ENCODE measurements at places on chromosomes 1 and 21.

GRCh38 chr1:212689758-212690529 is 9.7 kb downstream of the BATF3 start:
- DNase-seq: no peak
- no peaks in the 10 kb centered on the region for H3K4me1 ChIP-seq
- no peaks in the 10 kb centered on the region for H3K27me3 ChIP-seq
- H3K36me3 ChIP-seq: no peaks in the 10 kb centered on the region
- no peak overlapping the region for H3K27ac ChIP-seq

GRCh38 chr1:54807756-54808155 is 6.6 kb upstream of the TTC22 start:
- H3K27me3 ChIP-seq: no peaks in the 10 kb centered on the region
- H3K4me1 ChIP-seq: no peaks in the 10 kb centered on the region
- H3K27ac ChIP-seq: no peak overlapping the region
- no peak overlapping the region for H3K4me3 ChIP-seq

GRCh38 chr1:240602189-240602588 is 9.8 kb downstream of the GREM2 start:
- H3K4me3 ChIP-seq: no peak overlapping the region
- no peaks in the 10 kb centered on the region for H3K27me3 ChIP-seq
- no peak overlapping the region for H3K27ac ChIP-seq
- no peaks in the 10 kb centered on the region for H3K36me3 ChIP-seq

DNA sequence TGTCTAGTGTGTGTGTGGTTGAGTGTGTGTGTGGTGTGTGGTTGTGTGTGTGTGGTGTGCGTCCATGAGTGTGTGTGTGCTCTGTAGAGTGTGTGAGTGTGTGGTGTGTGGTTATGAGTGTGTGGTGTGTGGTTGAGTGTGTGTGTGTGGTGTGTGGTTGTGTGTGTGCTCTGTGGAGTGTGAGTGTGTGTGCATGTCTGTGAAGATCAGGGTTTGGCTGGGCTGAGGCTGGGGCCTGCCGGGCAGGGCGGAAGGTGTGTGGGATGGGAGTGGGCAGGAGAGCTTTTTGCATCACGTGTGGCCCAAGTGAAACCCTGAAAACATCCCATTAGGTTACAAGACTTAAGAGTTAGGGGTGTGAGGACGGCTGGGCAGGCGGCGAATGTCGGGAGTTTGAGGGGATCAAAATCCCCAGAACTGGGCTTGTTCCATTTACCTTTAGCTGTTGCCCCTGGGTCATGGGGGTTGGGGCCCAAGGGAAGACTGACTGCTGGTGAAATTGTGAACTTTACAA is 2.9 kb upstream of the FCMR start:
- DNase-seq: no peak
- no peaks in the 10 kb centered on the region for H3K27me3 ChIP-seq
- peak overlapping the region; percentile 75 for H3K27ac ChIP-seq
- H3K4me3 ChIP-seq: no peak overlapping the region
- H3K36me3 ChIP-seq: no peaks in the 10 kb centered on the region

DNA sequence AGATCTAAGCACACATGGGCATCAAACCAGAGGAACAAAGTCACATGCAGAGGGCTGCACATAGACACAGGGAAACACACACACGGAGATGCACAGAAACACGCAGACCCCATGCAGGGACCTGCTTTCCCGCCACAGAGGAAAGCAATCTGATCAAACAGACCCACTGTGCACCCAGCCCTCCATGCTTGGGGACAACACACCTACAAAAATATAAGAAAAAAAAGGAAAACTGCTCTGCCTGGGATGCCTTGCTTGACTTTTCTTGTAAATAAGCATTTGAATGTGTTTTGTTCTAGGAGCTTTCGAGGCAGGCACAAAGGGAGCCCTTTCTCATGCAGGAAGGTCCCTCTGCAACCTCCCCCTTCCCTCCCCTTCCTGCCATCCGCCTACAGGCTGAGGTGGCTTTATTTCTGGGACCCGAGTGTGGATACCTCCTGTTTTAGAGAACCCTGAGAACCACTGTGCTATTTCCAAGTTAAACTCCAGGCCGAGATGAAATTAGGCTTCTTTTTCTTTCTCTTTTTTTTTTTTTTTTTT is 3.5 kb upstream of the ICMT start:
- no peak overlapping the region for H3K4me3 ChIP-seq
- peaks cover 46% of the 10 kb centered on the region for H3K27me3 ChIP-seq
- no peak for DNase-seq

GRCh38 chr1:119245881-119246280 is 105.4 kb upstream of the WARS2 start:
- H3K4me3 ChIP-seq: no peak overlapping the region
- DNase-seq: no peak
- H3K27me3 ChIP-seq: no peaks in the 10 kb centered on the region
- no peaks in the 10 kb centered on the region for H3K4me1 ChIP-seq
- H3K36me3 ChIP-seq: no peaks in the 10 kb centered on the region

DNA sequence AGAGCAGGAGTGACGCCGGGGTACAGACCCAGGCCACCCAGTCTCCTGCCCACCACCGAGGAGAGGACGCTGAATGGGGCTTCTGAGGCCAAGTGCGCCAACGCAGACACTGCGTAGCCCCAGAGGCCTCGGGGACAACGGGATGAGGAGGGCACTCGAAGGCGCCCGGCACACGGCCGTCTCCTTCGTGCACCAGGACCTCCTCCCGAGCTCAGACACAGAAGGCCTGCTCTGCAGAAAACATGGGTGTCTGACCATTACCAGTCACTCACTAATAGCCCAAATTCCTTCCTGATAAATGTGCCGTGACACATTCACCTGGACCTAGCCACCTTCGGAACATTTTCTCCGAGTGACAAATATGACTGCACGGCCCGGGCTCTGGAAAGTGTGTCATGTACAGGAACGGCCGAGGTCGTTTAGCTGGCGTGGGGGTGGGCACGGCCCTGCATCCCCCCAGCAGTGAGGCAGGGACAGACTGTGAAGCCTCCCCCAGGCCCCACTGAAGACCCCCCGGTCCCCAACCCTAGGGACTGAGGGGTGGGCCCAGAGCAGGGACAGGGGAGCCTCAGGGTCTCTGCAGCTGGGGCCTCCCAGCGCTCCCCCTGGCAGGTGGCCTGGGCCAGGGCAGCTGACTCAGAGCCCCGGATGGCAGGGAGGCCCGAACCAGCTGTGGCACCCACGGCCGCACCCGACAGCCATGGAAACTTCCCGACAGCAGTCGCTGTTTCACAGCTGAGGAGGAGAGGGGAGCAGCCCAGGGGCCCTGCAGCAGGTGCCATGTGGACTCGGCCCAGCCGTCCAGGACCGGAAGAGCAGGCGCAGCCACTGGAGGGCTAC is 16.7 kb upstream of the COL6A2 start:
- H3K27me3 ChIP-seq: no peaks in the 10 kb centered on the region
- H3K27ac ChIP-seq: no peak overlapping the region
- H3K4me1 ChIP-seq: no peaks in the 10 kb centered on the region

GRCh38 chr1:187883356-187883755 is 1054.6 kb downstream of the PLA2G4A start:
- H3K27me3 ChIP-seq: no peaks in the 10 kb centered on the region
- DNase-seq: no peak
- no peak overlapping the region for H3K4me3 ChIP-seq

DNA sequence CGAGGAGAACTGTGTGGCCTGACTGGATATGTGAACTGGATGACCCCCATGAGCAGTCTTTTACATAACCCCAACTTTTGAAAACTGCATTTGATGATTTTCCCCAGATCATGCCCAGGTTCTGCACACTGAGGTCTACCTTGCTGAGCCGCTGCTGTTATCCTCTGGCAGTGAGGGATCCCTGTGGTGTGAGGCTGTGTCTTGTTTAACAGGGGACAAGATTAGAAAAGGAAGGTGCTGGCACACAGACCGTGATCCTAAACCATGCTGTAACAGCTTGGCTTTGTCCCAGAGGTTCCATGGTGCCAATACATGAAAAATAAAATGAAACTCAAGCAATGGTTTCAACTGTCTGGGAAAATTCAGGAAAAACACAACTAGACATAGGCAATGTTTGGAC is 134.2 kb downstream of the ZZZ3 start:
- no peaks in the 10 kb centered on the region for H3K36me3 ChIP-seq
- DNase-seq: no peak

GRCh38 chr21:44027607-44028286 is 15.6 kb downstream of the TRAPPC10 start:
- no peak overlapping the region for H3K27ac ChIP-seq
- no peaks in the 10 kb centered on the region for H3K27me3 ChIP-seq
- no peaks in the 10 kb centered on the region for H3K4me1 ChIP-seq
- peaks cover 3% of the 10 kb centered on the region for H3K36me3 ChIP-seq
